ENCODE measurements at places on chromosomes 5 and 9. TPM values are rescaled to one million over a fixed set of nuclear protein-coding genes. Genes with fewer than 3 reads are reported as not detected.

Gene RNF183
- not detected for total RNA-seq

DNA sequence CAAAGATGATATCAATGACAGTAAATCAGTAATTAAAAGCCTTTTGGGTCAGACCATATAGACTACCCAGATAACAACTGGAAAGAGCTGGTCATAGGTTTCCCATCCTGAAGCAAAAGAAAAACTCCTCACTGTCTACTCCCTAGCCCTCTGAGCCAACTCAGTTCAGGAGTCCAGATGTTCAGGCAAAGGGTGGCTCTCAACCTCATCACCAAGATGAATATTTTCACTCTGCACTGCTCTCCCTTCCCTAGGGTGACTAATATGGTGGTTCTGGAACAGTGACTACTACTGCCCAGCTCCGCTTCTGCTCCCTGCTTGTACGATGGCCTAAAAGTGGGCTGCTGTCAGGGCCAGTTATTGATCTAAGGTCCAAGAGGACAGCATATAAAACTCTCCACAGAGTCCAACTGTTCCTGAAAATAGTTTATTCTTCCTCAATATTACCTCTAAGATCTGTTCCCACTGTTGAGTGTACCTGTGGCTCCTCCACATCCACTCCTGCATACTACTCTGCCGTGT lies 263.4 kb upstream of the SLC30A5 start:
- DNase-seq: no peak

- no peak for DNase-seq
Measured at GRCh38 chr9:371349-371748, 156.7 kb downstream of the DOCK8 start.

DNA sequence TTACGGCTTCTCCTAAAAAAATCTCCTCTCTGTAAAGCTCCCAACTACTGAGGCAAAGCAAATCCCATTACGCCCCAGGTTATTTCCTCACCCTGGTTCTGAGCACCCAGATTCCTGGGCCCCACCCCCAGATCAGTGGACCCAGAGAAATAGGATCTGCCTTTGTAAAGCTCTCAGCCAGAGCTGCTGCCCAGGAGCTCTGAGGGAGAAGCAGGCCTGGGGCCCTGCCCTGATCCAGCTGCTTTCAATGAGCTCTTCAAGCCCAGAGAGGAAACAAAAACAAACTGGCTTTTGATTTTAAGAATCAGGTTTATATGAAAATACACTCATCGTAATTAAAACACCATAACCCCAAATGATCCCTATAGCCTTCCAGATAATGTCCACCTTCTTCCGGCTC lies 124.5 kb downstream of the C5orf15 start:
- DNase-seq: no peak

GRCh38 chr9:101707721-101708120 lies 30.7 kb downstream of the GRIN3A start:
- no peak for DNase-seq

DNA sequence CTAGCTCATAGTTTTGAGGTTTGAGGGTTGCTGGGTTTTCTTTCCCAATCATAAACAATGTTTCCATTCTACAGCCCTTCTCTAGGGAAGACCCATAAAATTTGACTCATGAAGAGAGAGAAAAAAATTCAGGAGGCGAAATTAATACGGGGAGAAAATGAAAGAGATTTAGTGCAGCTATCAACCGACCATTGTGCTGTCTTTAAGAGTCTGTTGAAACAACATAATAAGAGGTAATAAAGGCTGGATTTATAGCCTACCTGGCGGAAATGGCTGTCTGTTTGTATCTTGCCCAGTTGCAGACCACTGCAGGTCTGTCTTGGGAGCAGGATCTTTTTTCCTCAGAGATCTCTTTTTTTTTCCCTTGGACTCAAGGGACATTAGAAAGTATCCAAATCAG lies 66.9 kb downstream of the TLR4 start:
- no peak for DNase-seq
